ENCODE measurements at places on chromosomes 4 and X. TPM values are rescaled to one million over a fixed set of nuclear protein-coding genes. Genes with fewer than 3 reads are reported as not detected.

The SSX4 gene
- total RNA-seq = not detected

The NUDT10 gene
- not detected for total RNA-seq

The MAGEA11 gene
- total RNA-seq = not detected

The FRAS1 gene
- total RNA-seq = 3.0 TPM

The PF4V1 gene
- total RNA-seq = not detected

The CLIC2 gene
- 6.2 TPM for total RNA-seq

The NEUROG2 gene
- total RNA-seq = not detected

The BEX3 gene
- 8.8 TPM for total RNA-seq

The CORIN gene
- 0.06 TPM for total RNA-seq

The ITM2A gene
- 31.8 TPM for total RNA-seq

The NAP1L3 gene
- 0.15 TPM for total RNA-seq

GRCh38 chrX:13090339-13091110 lies 46.1 kb upstream of the FAM9C start:
- DNase-seq = no peak

GRCh38 chr4:184313702-184314659 lies 96.3 kb upstream of the ENPP6 start:
- no peak for DNase-seq

DNA sequence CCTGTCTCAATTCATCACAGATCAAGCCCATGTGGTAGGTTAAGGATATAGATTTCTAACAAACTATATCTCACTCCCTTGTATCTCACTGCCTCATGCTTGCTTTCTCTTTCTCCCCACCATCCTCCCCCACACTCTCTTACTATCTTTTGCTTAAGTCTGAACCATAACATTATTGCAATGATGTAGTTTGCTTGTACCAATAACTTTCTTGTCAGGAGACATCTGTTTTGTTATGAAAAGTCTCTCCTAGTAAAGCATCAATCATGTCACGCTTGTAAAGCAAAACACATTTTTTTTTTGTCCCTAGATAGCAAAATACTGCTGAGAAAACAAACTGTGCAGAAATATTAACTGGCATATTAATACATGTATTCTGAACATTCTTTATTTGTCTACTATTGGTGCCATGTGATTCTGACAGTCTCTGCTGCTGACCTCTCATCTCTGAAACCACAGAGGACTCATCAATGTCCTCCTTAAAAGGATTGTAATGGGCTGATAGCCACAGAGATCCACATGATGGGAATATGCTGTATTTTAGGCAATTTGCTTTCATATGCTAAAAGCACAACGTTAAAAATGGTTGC lies 217.5 kb downstream of the VEGFC start:
- no peak for DNase-seq

- DNase-seq = no peak
Observed at GRCh38 chr4:140448162-140448561, 20.7 kb upstream of the CLGN start.

GRCh38 chrX:63513825-63514568 lies 162.9 kb upstream of the SPIN4 start:
- no peak for DNase-seq

DNA sequence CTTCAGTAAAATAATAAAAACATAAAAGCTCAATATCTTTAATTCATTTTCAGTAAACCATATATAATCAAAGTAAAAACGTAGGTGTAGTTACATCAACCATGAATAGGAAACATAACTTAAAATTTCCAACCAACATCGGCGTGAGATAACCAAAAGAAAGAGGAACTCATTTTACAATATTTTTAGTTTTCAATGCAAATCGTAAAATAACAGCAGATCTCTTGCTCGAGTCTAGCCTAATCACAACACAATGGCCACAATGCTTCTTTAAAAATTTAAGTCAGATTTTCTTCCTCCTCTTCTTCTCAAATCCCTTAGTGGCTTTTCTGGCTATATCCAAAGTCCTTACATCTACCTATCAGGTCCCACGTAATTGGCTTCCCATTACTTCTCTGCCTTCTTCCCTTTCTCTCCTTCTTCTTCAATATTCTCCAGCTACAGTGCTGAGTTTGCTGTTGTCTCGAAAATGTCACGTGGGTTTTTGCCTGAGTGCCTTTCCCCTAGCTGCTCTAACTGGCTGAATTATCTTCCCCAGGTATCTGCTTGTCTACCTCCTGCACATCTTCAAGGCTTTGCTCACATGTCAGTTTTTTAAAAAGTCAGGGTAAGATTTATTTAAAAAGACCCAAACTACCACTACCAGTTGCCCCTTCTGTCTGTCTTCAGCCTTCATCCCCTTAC lies 90.9 kb upstream of the BANK1 start:
- no peak for DNase-seq

DNA sequence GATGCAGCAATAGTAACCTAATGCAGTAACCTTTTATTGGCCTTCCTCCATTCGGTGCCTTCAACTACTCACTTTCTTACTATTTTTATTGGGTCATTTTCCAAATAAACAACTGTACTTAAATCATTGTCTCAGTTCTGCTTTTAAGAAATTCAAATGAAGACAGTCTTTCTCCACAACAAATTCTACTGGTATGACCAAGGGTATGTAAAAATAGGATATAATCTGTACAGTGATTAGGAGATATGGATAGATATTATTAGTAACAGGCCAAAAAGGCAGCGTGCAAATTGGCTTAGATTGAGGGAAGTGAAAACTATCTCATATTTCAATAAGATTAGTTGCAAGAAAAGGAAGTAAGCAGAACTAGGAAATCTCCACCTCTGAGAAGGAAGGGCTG lies 177.4 kb upstream of the PPP1R2C start:
- DNase-seq = no peak

DNA sequence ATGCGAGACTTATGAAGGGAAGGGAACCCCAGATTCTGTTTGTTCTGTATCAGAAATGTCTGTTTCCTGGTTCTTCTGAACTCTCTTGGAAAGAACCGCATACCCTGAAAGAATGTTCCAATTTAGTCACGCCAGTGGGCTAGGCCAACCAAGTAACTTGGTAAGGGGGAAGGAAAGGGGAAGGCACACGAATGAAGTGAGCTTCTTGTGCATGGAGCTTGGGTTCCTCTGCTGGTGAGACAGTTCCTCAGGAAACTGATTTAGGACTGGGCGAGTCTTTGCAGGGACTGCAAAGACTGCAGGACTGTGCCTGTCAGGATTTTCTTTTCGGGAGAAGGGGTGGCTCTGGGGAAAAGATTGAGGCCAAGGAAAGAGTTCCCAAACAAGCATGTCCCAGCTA lies 35.6 kb downstream of the FRMPD3 start:
- DNase-seq = no peak

- no peak for DNase-seq
Observed at GRCh38 chrX:10902001-10902400, 209.1 kb upstream of the HCCS start.

DNA sequence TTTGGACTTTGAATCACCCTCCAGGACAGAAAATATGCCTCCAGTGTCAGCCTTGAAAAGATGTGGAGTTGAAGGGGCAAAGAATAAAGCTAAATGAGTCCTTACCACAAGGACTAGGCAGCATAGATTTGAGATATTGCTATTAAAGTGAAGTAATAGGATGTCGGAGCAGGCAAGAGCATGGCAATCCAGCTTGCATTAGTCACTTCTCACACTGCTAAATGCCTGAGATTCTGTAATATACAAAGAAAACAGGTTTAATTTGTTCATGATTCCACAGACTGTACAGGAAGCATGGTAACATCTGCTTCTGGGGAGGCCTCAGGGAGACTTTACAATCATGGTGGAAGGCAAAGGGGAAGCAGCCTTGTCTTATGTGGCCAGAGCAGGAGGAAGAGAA lies 109.8 kb upstream of the PCDH7 start:
- no peak for DNase-seq

DNA sequence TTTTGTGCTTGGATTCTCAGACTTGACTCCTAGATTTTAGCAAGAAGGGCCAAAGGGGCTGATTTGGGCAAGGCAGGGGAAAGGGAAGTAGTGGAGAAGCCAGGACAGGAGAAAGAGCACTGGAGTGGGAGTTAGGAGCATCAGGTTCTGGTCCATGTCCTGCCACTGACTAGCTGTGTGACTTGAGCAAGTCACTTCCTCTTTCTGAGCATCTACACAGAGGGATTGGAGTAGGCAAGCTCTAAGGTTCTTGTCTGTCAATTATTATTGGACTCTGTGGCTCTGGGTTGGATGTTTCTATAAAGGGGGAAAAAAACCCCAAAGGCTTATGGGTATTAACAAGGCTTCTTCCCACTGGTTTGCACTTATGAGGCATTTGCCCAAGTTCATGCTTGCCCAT lies 24.4 kb downstream of the PLAC1 start:
- DNase-seq = no peak

DNA sequence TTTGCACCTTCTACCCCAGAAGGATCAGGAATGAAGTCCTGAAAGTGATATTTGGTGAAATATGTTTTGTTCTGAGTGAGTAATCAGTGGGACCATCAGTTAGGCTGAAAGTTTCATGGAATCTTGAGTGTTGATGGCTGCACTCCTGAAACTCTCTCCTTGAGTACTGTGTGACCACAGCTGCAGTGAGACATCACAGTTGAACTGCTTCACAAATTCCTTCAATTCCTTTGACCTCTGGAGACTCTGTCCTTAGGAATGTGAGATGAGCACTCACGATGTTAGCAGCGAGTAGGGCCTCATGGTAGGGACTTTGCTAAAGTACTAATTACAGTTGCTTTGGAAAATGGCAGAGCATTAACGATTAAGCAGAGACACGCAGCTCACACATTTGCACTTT lies 142.9 kb upstream of the SLC4A4 start:
- DNase-seq = no peak

DNA sequence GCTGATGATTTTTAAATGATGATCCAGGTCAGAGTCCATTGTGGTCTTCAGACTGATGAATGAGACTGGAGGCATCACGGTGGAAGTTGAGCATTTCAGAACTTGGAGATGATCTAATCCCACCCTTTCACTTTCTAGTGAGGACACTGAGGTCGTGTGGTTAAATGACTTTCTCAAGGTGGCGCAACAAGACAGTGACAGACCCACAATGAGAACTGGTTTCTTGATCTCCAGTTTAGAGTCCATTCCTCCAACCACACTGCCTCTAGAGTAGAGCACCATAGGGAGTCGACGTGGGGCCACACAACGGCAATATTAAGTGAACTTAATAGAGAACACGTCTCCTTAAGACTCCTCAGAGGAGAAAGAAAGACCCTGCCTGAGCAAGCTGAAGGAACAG lies 381.0 kb downstream of the UNC5C start:
- no peak for DNase-seq

DNA sequence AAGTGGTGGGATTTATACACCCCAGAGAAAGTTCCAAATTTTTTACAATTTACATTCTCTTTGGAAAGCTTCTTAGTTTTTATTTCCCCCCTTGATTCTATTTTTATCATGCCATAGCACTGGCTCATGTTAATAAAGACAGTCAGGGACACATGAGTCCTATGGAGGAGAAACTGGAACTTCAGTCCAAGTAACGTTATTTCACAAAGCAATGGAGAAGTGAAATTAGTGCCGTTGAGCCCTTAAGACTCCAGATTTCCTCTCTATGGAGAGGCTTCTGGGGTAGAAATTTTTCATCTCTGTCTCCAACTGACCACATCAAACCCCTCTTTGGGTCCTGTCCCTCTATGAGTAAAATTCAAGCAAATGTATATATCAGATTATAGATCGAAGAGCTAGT lies 12.8 kb upstream of the TASL start:
- no peak for DNase-seq

GRCh38 chr4:95215991-95216605 lies 332.7 kb downstream of the UNC5C start:
- DNase-seq = no peak

GRCh38 chrX:149222040-149222439 lies 283.1 kb downstream of the IDS start:
- DNase-seq = no peak

DNA sequence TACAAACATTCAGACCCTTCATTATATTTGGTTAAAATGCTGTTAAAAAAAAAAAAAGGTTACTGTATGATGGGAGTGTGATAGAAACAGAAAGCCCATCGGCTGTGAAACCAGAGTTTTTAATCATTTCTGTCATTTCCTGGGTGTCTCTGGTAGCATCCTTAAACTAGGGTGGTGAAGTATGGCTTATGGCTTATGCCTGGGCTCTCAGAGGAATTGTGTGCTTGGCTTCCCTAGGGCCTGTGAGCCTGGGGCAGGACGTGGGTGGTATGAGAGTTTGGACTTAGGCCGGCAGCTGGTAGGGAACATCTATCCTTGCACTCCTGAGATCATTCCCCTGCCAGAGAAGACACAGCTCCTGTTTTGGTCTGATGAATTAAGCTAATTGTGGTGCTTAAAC lies 52.2 kb downstream of the DCUN1D4 start:
- DNase-seq = no peak

GRCh38 chr4:128387600-128388351 lies 100.2 kb upstream of the PGRMC2 start:
- DNase-seq = no peak

GRCh38 chrX:120486786-120487185 lies 17.7 kb upstream of the LAMP2 start:
- no peak for DNase-seq

- DNase-seq = no peak
Observed at GRCh38 chr4:168725930-168726329, 229.1 kb downstream of the PALLD start.

GRCh38 chrX:53039236-53039635 lies 9.4 kb upstream of the GPR173 start:
- DNase-seq = no peak

DNA sequence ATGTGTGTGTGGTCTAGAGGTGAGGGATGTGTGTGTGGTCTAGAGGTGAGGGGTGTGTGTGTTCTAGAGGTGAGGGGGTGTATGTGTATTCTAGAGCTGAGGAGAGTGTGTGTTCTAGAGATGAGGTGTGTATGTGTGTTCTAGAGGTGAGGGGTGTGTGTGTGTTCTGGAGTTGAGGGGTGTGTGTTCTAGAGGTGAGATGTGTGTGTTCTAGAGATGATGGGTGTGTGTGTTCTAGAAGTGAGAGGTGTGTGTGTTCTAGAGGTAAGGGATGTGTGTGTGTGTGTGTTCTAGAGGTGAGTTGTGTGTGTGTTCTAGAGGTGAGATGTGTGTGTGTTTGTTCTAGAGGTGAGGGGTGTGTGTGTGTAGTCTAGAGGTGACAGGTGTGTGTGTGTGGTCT lies 1.3 kb downstream of the BST1 start:
- DNase-seq = no peak

- DNase-seq = no peak
Observed at GRCh38 chr4:46818604-46819003, 90.4 kb downstream of the COX7B2 start.

DNA sequence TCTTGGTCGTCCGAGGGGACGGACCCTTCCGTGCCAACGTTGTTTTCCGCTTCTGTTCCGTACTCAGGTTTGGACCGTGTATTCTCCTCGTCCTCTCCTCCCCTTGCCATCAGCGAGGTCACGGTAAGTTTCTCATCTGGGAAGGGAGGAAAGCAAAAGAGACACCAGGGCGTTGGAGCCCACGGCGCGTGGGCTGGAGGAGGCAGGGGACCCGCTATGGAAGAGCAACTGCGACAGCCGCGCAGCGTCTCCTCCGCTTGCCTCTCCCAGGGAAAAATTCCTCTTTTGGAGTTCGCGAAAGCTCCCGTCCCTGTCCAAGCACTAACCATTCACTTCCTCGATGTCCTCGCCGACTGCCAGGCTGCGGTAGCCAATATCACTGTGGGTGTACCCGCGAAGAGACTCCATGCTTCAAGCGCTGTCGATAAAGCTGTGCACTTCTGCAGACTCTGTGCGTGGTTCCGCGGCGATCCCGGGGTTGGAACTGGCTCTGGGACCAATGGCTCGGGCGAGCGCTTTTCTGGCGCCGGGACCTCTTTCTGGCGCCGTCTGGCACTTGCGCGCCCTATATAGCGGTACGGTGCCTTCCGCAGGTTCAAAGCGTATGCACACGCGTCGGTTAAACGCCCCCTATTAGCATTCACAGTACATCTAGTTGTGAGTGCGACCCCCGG lies at the start of gene ESX1:
Gene ESX1, minus strand, starts transcription at position 492 of the 674 bp plus-strand sequence. Its CDS starts 84 bp downstream, at position 408.
- no peak for DNase-seq

All from psoas muscle (tissue), 8 donors.